ENCODE measurements at places on chromosomes 1 and 21.

GRCh38 chr1:156118177-156118868, 3.8 kb downstream of the LMNA start:
- DNase-seq: no peak

GRCh38 chr1:80153762-80154161, 1147.2 kb upstream of the ADGRL4 start:
- no peak for DNase-seq

DNA sequence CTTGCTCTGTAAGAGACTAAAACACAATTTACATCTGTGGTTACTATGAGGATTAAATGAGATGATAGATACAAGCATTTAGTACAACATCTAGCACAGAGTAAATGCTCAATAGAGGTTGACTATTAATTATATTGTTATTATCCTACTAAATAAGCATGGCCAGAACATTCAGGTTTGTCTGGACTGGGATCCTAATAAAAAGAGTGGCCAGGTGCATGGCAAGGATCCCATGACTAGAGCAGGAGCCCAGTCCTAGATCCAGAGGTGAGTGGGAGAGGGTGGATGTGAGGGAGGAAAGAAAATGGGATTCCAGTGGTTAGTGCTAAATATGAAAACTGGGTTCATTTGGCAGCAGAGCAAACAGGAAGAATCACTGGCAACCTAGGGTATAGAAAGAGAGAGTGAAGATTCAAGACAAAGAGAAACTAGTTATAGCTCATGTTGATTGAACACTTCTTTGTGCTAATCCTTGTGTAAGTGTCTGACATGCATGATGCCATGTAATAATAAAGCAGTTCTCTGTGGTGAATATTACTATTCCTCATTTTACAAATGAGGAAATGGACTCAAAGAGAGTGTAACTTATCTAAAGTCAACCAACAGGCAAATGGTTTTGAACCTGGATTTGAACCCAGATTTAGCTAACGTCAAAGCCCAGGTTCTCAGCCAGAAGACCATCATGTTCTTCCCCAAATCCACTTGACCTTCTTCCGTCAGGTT, 71.1 kb upstream of the FGGY start:
- no peak for DNase-seq

- DNase-seq: peak; percentile 80
Measured at GRCh38 chr1:111747282-111747734, 8.1 kb upstream of the INKA2 start.

DNA sequence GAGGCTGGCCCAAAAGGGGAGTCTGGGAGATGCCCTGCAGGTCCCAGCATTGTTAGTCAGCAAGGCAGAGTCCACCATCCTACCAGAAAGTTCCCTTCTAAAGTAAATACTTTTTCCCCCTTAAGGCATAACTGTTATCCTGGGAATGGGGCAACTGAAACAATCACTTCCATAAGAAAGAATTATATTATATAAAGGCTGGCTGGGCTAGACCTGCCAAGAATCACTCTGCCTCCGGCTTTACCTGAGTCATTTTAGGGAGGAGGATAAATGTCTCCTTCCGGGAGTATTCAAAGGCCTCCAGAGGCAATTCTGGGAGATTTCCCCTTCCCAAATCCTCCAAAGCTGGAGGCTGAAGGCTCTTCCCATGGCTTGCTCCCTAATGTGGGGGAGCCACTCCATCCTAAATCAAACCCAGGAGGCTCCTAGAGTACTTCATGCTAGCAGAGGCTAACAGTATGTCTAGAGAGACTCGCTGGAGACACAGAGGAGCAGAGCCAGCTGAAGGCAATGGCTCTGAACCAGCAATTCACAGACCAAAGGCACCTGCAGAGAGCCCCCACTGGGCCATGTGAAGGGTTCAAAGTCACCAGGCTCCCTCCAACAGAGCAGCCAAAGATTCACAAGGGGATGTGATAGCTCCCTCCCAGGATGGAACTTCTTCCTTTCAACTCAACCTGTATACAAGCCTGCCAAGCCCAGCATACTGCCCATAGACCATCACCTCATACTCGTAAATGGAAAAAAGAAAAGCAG, 116.0 kb downstream of the ASTN1 start:
- DNase-seq: no peak

- no peak for DNase-seq
Measured at GRCh38 chr1:209577346-209577745, 6.2 kb upstream of the CAMK1G start.

DNA sequence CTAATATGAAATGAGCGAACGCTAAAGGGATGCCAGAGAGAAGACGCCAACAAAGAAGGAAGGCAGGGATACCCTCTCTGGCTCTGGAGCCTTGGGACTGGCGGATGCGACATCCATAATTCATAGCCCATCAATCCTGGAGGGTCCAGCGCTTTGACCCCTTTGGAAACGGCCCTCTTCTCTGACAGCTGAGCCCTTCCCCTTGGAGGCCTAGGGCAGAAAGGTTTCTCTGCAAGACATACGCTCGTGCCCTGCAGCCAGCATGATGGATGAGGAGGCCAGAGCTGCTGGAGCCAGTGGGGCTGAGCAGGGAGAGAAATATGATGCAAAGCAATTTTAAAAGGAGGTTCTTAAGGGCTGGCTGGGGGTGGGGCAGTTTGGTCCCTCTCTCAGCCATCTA, 22.2 kb downstream of the OPTC start:
- DNase-seq: no peak

- DNase-seq: no peak
Measured at GRCh38 chr21:31395791-31396190, 51.7 kb upstream of the TIAM1 start.

DNA sequence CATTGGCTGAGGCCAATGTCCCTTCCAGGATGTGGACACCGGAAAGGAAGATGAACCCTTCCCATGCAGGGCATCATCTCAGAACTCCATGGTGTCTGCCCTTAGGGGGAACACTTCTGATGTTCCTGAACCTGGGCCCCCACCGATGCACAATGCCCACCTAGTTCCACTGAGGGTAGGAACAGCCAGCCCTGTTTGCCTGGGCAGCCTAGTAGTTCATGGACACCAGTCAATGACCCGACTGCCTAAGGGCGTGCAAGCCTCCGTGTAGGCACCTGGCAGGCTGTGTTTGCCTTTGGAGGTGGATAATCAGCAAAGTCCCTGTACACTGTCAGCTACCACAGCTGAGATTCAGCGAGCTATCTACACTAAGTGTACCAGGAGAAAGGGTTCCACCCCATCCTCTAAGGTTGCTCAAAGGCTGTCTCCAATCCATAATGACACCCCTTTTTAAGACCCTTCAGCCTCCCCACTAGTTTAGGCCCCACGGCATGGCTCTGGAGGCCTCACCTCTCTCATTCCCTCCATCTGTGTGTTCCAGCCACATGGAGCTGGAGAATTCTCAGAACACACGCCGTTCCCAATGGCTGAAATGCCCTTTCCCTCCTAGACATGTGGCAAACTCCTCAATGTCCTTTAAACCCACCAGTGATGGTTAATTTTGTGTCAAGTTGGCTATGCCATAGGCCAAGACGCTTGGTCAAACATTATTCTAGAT, 124.8 kb upstream of the EDN2 start:
- DNase-seq: no peak

DNA sequence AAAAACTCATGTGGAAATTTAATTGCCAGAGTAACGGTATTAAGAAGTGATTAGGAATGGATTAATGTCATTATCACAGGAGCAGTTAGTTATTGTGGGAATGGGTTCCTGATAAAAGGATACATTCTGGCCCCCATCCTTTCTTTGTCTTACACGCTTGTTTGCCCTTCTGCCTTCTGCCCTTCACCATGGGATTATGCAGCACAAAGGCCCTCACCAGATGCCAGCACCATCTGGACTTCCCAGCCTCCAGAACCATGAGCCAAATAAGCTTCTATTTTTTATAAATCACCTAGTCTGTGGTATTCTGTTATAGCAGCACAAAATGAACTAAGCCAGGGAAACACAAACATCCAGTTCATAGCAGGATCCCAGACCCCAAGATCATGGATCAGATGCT, 33.9 kb upstream of the POU2F1 start:
- no peak for DNase-seq

DNA sequence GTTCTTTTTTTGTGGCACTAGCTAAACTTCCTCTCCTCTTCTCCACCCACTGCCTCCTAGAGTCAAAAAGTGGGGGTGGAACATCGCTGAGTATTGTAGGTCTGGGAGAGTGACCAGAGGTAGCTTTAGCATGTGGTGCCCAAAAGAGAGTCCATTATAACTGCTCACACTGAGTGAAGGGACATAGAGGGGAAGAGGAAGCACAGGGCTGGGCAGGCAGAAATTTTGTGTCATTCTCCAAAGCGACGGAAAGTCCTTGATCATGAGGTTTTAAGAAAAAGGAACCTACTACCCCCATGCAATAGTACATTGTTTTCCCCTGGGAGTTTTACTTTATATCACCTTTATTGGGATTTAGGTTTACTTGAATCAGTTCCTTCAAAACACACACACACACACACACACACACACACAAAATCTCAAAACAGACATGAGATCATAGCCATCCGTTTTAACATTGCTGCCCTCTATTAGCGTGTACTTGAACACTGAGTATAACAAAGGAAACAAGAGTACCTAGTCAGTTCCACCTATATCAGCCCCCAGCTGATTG, 4.1 kb downstream of the CD84 start:
- peak; percentile 61 for DNase-seq

DNA sequence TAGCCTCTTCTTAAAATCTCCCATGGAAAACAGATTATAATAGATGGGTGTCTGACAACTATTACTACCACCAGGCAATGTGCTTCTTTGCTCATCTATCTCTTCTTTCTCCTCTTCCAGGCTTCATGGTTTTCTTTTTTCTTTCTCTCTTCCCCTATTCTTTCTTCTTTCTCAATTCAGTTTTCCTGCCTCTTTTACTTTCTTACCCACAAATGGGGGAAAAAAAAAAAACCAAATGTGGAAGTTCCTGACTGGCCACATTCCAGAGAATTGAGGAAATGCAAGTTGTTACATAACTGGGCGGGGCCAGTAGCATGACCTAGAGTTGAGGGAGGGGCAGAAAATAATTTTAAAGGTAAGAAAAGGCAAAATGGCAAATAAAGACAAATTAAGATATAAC, 10.9 kb upstream of the SMG7 start:
- no peak for DNase-seq

DNA sequence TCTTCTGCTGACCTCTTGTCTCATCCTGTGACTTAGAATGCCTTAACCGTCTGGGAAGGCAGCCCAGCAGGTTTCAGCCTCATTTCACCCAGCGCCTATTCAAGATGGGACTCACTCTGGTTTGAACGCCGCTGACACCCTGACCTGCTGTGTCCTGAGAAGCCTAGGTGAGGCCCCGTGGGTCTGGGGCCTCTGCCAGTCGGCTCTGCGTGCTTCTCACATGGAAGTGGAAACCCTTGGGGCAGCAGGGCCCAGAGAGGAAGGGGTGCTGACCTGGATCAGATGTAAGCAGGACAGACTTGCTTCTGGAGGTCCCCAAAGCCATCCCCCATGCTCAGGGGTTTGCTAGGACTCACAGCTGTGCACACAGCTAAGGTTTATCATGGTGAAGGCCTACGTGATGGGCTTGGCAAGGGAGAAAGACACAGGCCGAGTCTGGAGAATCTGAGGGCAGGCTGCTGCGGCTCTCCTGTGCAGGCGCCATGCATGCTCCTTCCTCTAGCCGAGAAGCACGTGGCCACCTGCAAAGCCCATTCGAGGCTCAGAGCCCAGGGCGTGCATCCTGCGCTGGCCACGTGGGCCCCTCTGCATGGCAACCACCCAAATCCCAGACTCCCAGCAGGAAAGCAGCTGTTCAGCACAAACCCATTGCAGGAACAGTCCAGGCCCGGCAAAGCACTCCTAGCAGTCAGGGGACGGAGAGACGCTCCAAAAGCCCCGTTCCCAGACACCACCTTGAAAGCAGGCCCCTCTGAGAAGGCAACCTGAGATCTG, 3.8 kb downstream of the TRPM2 start:
- no peak for DNase-seq

- DNase-seq: no peak
Measured at GRCh38 chr1:25343872-25344271, 5.7 kb downstream of the TMEM50A start.

DNA sequence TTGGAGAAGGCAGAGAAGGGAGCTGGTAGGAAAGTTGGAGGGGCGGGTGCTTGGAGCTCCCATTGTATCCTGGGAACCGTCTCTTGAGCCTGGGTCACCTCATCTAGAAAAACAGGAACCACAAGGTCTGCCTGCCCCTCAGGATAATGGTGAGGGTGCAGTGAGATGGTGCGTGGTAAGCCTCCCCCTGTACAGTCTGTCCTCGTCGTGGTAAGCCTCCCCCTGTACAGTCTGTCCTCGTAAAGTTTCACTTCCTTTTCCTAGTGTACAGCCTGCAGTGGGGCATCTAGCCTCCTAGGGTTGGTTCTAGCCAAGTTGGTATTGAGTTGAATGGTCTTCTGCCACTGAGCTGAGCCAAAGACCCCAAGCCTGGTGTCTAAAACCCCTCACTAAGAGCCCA, 66.5 kb upstream of the IGSF21 start:
- no peak for DNase-seq

DNA sequence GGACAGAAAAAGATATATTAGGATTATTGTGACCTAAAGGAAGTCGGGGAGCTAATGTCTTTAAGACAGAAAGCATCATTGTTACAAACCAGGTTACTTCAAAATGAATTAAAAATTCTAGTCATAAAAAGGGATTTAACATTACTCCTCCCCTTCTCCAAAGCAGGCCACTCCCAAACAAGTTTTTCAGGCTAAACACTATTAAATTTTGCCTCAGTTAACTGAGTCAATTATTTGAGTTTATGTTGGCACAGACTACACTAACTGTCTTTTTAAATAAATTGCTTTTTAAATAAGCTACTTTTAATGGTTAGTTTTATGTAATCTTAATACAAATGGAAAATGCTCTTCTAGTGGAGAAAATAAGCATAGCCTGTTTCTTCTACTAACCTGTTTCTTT, 395.0 kb upstream of the DUSP10 start:
- DNase-seq: no peak

DNA sequence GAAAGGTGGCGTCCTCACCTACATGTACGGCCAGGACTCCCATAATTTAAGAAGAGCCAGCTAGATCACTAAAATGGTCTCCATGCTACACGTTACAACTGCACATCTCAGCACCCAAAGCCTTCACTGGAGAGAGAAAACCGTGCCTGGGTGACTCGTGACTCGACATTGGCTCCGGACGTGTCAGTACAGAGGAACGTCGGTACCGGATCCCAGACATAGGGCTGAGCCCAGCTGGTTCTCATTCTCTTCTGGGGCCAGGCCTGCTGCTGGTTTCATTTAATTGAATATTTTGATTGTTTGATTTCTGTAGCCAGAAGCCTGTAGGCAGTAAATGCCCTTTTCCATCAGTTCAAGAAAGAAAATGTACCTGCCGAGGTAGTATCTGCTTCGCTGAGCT, 93.1 kb downstream of the HHIPL2 start:
- DNase-seq: no peak

DNA sequence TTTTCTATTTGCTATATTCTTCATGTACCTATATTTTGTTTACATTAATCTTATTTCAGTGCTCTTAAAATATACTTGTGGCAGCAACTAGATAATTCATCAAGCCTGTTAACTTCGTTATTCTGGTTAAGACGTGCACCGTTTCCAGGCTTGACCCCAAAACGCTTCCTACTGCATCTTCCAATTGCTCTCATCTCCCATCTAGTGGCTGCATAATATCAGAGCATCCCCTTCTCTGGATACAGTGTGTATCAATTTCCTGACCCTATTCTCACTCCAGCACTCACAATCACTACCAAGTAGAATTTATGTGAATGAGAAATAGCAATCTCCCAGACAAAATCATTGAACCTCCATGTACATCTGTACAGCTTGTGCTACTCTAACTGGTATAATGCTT, 1280.3 kb upstream of the B3GALT2 start:
- DNase-seq: no peak

- DNase-seq: no peak
Measured at GRCh38 chr1:78884685-78885452, 121.7 kb downstream of the ADGRL4 start.
